Activated naive CD4-positive, alpha-beta T cell (primary cell): ENCODE measurements at places on chromosomes 16 and 17.

GRCh38 chr16:87416826-87417527 is 24.8 kb downstream of the MAP1LC3B start:
- no peak for DNase-seq

DNA sequence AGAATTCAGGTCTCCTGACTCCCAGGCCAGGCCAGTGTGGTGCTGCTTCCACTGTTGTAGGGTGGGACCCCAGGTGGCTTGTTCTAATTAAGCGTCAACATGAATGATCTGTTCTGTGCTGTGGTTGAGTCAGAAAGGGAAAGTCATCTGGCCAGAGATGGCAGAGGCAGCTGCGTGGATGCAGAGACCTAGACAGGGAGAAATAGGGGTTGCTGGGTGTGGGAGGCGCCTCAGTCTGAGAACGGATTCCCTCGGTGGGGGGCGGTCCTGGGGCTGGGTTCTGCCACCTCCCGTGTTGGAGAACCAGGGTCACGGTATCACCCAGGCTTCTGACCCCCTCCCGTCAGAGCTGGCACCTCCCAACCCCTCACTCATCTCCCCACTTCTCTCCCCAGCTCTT is 5.6 kb downstream of the FBRS start:
- DNase-seq, result no peak

GRCh38 chr16:2244926-2245795 is 6.2 kb downstream of the ECI1 start:
- no peak for DNase-seq

- DNase-seq, result no peak
These were observed 31.0 kb downstream of the HEATR3 start for GRCh38 chr16:50096791-50097190.

DNA sequence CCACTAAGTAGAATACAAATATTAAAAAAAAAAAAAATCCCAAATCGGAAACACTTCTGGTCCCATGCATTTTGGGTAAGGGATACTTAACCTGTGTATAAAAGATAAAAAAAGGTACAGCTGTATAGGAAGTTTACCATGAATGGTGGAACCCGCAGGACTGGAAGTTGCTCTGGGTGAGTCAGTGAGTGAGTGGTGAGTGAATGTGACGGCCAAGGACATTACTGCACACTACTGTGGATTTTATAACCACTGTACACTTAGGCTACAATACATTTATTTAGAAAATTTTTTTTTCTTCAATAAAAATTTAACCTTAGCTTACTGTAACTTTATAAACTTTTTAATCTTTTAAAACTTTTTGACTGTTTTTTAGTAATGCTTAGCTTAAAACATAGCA is 71.3 kb upstream of the BCAR1 start:
- no peak for DNase-seq

GRCh38 chr16:89118361-89119165 is 24.9 kb downstream of the ACSF3 start:
- no peak for DNase-seq

DNA sequence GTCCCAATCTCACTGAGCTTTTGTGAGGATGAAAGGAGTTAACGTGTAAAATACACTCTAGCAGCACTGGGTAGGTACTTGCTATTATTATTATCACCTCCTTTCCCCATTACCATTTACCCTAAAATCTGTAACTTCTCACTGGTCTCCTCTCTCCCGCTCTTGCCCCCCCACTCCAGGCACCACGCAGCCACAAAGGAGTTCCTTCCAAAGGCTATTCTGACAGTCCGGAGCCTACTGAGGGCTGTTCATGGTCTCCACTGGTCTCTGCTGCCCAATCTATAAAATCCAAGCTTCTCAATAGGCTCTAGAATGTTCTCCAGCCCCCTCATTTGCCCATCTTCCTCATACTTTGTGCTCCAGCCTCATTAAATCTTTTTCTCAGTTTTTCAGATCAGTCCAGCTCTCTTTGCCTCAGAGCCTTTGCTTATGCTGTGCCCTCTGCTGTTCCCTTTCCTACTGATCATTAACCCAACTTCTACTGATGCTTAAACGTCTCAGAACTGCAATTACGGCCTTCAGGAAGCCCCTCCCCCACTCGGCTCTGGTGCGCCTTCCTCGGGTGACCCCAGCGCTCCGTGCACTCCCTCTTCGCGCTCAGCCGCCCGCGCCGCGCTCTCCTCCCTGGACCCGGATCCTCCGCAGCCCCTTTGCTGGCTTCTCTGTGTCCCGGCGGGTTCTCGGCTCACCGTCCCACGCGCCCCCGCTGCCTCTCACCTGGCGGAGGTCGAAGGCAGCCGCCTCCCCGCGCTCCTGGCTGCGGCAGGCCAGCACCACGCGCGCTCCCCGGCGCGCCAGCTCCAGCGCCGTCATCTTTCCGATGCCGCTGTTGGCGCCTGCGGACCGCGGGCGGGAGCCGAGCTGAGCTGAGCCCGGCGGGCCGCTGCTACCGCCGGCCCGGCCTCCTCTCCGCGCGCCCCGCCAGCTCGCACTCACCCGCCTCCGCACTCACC is 737 bp downstream of the DHRS13 start:
- peak; percentile 50 for DNase-seq

DNA sequence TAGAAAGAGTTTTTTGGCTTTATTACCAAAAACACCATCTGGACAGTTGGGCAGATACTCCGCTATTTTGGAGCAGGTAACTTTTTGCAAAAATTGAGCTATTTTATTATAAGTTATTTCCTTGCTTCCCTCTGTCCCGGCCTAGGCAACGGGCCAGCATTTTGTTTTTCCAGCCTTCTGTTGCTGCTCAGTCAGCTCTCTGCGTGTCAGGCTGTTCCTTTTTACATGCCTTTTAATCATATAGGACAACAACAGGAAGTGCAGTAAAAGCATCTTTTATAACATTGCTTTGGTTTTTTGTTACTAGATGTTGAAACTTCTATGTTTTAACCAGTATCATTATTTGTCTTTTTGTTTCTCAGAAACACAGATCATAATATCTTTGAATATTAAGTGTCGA is 30.4 kb downstream of the PPM1D start:
- no peak for DNase-seq

DNA sequence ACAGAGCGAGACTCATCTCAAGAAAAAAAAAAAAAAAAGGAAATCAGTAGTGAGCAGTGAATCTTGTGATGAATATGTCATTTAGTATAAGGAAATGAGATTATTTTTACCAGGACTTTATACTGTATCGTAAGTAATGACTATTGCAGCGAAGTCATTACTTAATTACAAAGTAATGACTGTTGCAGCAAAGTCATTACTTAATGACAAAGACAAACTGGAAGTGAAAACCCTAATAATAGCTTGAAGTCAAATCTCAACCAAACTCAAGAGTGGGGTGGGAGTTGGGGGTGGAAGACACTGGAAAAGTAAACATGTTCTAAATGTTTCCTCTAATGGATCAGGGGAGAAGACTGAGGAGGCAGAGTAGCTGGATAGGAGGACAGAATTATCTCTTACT is 76.5 kb downstream of the ARHGAP44 start:
- no peak for DNase-seq

GRCh38 chr17:28279411-28279810 is 39.6 kb upstream of the TMEM97 start:
- DNase-seq, result no peak

- DNase-seq, result no peak
These were observed 96.4 kb upstream of the NOG start for GRCh38 chr17:56497132-56497531.

DNA sequence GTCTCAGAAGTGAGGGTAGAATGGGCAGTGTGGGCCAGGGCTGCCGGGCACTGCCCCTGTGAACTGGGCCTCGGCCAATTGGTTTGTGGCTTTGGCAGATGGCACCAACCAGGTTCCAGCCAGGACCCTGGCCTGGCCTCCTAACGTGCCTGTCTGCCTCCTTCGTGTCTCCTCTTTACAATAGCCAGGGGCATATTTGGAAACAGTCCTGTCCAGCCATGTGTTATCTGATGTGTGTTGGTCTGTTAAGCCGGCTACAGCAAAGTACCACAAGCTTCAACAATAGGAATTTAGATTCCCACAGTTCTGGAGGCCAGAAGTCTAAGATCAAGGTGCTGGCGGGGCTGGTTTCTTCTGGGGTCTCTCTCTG is 14.6 kb downstream of the CRISPLD2 start:
- DNase-seq, result no peak

DNA sequence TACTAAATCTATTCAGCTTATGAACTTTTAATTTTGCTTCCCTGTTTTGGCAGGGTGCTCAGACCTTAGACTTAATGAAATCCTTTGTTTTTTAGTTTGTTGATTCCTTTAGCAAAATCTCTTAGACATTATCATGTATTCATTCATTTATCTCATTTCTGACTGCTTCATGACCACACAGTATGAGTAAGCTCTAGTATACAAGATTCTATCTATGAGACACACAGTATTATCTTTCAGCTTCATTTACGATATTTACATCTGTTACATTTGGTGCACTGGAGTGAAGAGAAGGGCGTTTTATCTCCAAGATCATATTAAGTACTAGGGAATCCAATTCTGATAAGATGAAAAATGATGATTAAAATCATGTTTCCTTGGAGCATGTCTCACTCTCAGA is 448.1 kb upstream of the CA10 start:
- no peak for DNase-seq

- no peak for DNase-seq
These were observed 883 bp upstream of the SPN start for GRCh38 chr16:29662000-29662728.

GRCh38 chr16:47613251-47613650 is 152.1 kb downstream of the PHKB start:
- no peak for DNase-seq

GRCh38 chr17:57994436-57994835 is 6.4 kb upstream of the VEZF1 start:
- DNase-seq, result no peak

DNA sequence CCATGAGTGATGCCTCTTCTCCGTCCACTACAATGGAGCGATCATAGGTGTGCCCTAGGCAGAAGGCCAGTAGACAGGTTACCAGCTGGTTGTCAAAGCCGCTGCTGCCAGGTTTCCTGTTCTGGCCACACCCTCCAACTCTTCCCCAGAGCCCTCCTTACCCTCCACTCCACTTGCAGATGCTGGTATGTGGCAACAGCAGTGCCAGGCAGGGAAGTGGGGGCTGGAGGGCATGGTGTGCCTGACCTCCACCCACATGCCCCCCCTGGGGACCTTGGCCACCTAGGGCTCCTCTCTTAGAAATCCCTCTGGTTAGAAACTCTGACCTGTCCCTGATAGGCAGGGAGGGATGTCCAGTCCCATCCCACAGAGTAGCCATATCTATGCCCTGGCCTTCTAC is 1.5 kb downstream of the RRAD start:
- no peak for DNase-seq

GRCh38 chr17:45334701-45335677 is 18.2 kb upstream of the MAP3K14 start:
- no peak for DNase-seq

GRCh38 chr16:88484505-88485365 is 31.7 kb downstream of the ZFPM1 start:
- no peak for DNase-seq

DNA sequence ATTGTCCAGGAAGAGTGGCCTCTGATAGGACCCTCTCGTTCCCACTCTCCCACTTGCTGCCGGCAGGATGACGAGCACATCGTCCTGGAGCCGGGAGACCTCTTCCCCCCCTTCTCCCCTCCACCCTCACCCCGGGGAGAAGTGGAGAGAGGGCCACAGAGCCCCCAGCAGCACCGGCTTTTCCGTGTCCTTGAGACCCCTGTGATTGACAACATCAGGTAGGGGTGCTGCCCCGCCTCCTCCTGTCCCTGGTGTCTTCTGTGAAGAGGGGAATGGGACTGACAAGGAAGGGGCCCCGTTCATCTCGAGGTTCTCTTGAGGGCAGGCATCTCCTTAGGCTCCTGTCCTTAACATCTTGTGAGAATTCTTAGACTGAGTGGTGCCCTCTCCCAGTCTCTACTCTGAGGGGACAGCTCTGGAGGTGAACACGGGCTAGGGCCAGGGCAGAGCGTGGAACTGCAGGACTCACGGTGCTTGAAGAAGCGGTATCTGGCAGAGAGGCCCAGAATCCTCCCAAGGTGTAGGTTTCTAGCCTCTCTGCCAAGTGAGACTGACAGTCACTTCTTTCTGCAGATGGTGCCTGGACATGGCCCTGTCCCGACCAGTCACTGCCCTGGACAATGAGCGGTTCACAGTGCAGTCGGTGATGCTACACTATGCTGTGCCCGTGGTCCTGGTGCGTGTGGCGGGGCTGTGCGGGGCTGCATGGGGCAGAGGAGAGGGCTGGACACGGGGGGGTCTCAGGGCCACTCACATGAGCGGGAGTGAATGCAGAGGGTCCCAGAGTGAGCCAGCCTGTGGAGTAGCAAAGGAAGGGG is 26.4 kb downstream of the CASKIN2 start:
- DNase-seq, result no peak

- no peak for DNase-seq
These were observed 14.0 kb upstream of the SPHK1 start for GRCh38 chr17:76370261-76370993.

DNA sequence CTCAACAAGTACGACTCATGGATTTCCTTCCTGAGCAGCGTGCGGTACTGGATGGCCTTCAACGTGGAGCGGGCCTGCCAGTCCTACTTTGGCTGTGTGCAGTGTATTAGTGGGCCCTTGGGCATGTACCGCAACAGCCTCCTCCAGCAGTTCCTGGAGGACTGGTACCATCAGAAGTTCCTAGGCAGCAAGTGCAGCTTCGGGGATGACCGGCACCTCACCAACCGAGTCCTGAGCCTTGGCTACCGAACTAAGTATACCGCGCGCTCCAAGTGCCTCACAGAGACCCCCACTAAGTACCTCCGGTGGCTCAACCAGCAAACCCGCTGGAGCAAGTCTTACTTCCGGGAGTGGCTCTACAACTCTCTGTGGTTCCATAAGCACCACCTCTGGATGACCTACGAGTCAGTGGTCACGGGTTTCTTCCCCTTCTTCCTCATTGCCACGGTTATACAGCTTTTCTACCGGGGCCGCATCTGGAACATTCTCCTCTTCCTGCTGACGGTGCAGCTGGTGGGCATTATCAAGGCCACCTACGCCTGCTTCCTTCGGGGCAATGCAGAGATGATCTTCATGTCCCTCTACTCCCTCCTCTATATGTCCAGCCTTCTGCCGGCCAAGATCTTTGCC is 9.0 kb downstream of the HAS3 start:
- DNase-seq, result no peak

- DNase-seq, result no peak
These were observed 145.6 kb downstream of the GSG1L start for GRCh38 chr16:27917949-27918348.

- DNase-seq, result no peak
These were observed 332 bp upstream of the VPS25 start for GRCh38 chr17:42772945-42773289.
